ENCODE measurements at places on chromosomes 5 and 9. TPM values are rescaled to one million over a fixed set of nuclear protein-coding genes. Genes with fewer than 3 reads are reported as not detected.

FABP6 gene
- not detected for total RNA-seq

INSL6 gene
- not detected for total RNA-seq

IFNA2 gene
- total RNA-seq: not detected

TCERG1 gene
- total RNA-seq: 67.0 TPM

CXCL14 gene
- total RNA-seq: 184 TPM

ADAMTS19 gene
- total RNA-seq: 0.27 TPM

TRIP13 gene
- total RNA-seq: 0.89 TPM

RFESD gene
- total RNA-seq: 3.9 TPM

FUT7 gene
- total RNA-seq: 0.18 TPM

CCDC152 gene
- total RNA-seq: 5.2 TPM

CDC14B gene
- total RNA-seq: 45.1 TPM

RNF183 gene
- total RNA-seq: not detected

IFNA21 gene
- total RNA-seq: not detected

PTPDC1 gene
- 50.2 TPM for total RNA-seq

BARHL1 gene
- not detected for total RNA-seq

TEX48 gene
- total RNA-seq: not detected

DDX4 gene
- total RNA-seq: not detected

PAEP gene
- not detected for total RNA-seq

PCDH1 gene
- total RNA-seq: 36.4 TPM

GMCL2 gene
- total RNA-seq: not detected

TBC1D2 gene
- total RNA-seq: 16.3 TPM

SPINK13 gene
- not detected for total RNA-seq

ACOT12 gene
- not detected for total RNA-seq

MUSK gene
- 0.62 TPM for total RNA-seq

CNTNAP3B gene
- 20.4 TPM for total RNA-seq

FBXW5 gene
- total RNA-seq: 59.9 TPM

GPRIN1 gene
- 0.53 TPM for total RNA-seq

NMUR2 gene
- not detected for total RNA-seq

OR1Q1 gene
- total RNA-seq: not detected

OLFM1 gene
- total RNA-seq: 40.7 TPM

AJM1 gene
- 3.1 TPM for total RNA-seq

IFNE gene
- not detected for total RNA-seq

ADRB2 gene
- total RNA-seq: 6.7 TPM

TRIM36 gene
- total RNA-seq: 3.7 TPM

ACTBL2 gene
- not detected for total RNA-seq

ADRA1B gene
- 1.6 TPM for total RNA-seq

SLC6A3 gene
- total RNA-seq: not detected
